ENCODE measurements at places on chromosomes 5 and 9.

DNA sequence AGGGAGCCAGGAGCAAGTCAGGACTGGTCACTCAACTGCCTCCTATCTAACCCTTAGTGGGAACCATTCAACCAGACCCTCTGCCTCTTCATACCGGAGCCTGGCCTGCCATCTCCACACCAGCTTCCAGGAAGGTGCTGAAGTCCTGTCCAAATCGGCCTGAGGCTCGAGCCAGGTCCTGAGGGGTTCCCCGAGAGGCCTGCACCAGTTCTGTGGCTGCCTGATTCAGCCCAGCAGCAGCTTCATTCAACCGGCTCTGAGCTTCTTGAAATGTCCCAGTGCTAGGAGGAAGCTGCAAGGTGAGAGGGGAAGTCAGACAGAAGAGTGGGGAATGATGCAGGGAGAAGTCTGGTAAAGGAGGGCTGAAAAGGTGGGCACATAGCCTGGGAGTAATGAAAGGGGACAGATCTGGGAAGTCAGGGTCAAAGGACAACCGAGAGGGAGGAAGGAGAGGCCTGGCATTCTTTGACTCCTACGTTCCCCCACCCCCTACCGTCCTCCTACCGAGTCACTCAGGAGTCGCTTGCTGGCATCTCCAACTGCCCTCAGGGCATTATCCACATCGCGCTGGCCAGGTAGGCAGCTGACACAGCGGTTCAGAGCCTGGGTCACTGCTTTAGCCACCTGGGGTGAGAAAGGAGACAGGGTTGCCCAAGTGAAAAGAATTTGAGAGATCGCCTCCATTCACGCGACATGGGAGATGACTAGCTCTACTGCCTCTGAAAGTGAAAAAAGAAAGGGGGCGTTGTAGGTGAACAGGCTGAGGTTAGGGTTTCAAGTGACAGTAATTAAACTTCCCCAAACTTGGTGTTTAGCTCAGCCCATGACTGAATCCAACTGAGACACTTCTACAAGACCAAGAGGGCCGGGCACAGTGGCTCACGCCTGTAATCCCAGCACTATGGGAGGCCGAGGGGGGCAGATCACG is 20.2 kb downstream of the TLN1 start:
- no peak for DNase-seq

GRCh38 chr5:125408448-125409233 is 662.2 kb upstream of the ZNF608 start:
- no peak for DNase-seq

- DNase-seq = no peak
These were observed 21.5 kb downstream of the SLC6A7 start for GRCh38 chr5:150211156-150212030.

GRCh38 chr9:99449726-99450125 is 227.6 kb downstream of the SEC61B start:
- DNase-seq = no peak

- no peak for DNase-seq
These were observed 6.2 kb upstream of the F2R start for GRCh38 chr5:76709762-76710161.

DNA sequence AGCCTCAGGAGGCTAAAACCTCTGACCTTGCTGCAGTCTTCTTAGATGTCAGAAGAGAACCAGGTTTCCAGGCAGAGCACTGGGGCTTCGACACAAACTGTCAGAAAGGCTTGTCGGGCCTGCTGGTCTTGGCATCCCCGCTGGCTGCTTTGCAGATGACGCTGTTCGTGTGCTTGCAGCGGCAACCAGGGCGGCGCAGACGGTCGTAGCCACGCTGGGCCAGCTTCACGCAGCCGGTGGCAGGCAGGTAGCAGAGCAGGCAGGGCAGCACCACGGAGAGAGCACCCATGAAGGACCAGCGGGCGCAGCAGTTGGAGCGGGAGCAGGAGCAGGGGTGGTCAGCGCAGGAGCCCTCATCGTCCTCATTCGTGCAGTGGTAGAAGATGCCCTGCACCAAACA is 10.7 kb downstream of the SPRY4 start:
- DNase-seq = no peak

- no peak for DNase-seq
These were observed 33.1 kb downstream of the FABP6 start for GRCh38 chr5:160262151-160263074.

DNA sequence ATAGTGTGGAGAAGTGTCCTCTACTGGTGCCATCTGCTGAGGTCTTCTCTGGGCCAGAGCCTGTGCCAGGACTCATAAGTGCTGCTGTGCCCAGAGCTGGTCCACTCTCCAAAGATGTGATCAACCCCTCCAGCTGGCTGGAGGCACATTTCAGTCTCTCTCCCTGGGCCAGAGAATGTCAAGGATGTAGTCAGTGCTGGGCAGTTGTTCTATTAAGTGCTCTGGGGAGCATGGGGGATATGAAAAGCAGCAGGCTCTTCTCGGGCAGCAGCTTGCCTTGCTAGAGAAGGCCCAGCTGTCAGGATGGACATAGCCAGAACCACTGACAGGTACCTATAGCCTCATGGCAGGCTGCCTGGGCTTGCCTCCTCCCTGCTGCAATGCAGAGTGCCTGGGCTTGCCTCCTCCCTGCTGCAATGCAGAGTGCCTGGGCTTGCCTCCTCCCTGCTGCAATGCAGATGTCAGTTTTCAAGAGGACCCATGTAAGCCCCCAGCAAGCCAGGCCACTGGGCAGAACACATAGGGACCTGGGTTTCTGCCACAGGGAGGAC is 157.2 kb upstream of the PANK3 start:
- DNase-seq = no peak

DNA sequence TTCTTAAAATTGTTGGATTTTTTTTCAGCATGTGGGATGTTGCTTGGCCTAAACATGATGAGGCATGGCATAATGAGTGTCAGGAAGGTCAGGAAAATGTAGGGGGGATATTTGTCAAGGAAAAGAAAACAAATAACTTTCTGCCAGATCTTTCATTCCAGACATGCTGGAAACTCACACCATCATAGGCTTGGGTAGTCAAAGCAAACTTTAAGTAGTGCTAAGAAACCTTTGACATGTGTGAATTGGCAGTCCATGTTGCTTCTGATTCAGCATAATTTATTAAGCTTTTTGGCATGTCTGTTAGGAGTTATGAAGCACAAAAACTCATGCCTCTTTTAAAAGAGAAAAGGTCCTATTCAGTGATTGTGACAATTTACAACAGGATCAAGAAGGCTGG is 61.3 kb upstream of the MTAP start:
- DNase-seq = no peak

DNA sequence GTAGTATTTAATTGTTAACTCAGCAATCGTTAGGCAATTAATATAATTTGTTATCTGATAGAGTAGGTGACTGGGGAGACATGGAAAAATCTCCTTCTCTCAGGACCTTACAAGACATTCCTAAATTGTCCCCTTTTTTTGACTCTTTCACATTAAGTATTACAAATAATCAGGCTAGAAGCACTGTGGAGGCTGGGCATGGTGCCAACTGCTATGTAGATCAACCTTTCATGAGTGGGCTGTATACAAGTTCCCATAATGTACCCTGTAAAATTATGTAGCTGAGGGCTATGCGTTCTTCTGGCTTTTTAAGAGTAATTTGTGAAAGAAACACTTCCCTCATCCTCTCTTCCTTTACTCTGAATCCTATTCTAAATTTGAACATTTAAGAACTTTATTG is 140.2 kb downstream of the NFIB start:
- peak; percentile 86 for DNase-seq

- DNase-seq = no peak
These were observed 13.4 kb downstream of the FLT4 start for GRCh38 chr5:180636016-180636402.

GRCh38 chr5:68181039-68181599 is 34.4 kb upstream of the PIK3R1 start:
- no peak for DNase-seq

- DNase-seq = no peak
These were observed 5.5 kb downstream of the MLLT3 start for GRCh38 chr9:20616808-20617207.

- no peak for DNase-seq
These were observed 103.5 kb upstream of the IQGAP2 start for GRCh38 chr5:76299592-76299991.

- no peak for DNase-seq
These were observed 24.7 kb upstream of the IFNE start for GRCh38 chr9:21506626-21507482.

GRCh38 chr5:74186356-74187315 is 453.9 kb downstream of the ENC1 start:
- no peak for DNase-seq

DNA sequence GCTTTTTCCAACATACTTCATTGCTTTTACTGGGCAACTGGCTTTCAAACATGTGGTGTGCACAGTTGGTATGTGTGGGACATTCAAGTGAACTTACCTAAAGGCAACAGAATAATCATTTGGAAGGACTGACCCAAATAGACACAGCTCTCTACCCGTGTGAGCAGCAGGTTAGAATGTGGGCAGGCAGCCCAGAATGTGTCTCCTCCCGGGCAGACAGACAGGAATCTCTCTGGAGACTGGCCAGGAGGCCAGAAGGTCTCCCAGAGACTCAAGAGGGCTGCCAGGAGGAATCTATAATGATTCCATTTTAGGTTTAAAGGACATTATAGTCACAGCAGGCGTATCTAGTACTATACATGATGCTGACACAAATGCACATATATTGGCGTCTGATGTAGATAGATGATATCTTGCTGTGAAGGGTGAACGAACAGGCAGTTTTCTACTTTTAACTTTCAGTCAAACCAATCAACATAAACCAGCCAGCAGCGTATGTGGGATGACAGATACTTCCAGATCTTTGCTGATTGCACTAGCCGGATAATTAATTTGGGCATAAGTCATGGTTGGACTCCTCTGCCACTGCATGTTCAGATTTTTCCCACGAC is 297.4 kb upstream of the ZNF608 start:
- DNase-seq = peak; percentile 99

DNA sequence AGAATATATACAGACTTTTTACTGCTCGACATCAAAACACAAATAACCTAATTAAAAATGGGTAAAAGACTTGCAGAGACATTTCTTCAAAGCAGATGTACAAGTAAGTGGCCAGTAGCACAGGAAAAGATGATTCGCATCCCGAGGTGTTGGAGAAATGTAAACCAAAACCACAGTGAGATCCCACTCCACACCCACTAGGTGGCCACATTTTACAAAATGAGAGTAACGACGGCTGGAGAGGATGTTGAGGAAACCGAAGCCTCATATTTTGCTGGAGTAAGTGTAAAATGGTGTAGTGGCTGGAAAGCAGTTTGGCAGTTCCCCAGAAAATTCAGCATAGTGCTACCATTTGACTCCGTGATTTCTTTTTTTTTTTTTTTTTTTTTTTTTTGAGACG is 21.3 kb upstream of the GBGT1 start:
- no peak for DNase-seq

GRCh38 chr5:142627383-142628217 is 58.3 kb downstream of the FGF1 start:
- no peak for DNase-seq

GRCh38 chr9:135565636-135566035 is 4.1 kb downstream of the PAEP start:
- no peak for DNase-seq

DNA sequence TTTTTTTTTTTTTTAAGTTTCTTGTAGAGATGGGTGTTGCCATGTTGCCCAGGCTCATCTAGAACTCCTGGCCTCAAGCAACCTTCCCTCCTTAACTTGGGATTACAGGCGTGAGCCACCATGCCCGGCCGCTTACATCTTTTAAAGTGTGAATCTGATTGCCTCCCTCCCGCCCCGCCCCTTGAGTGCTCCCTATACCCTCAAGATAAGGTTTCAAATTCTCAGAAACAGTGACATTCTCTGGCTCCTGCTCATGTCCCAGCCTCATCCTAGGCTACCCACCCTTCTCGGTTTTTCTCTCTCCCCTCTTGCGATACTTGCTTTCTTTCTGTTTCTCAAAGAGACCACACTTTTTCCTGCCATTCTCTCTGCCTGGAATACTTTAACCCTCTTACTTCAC is 12.4 kb downstream of the MORN5 start:
- DNase-seq = no peak

GRCh38 chr9:137764981-137765380 is 112.6 kb upstream of the CACNA1B start:
- DNase-seq = no peak

DNA sequence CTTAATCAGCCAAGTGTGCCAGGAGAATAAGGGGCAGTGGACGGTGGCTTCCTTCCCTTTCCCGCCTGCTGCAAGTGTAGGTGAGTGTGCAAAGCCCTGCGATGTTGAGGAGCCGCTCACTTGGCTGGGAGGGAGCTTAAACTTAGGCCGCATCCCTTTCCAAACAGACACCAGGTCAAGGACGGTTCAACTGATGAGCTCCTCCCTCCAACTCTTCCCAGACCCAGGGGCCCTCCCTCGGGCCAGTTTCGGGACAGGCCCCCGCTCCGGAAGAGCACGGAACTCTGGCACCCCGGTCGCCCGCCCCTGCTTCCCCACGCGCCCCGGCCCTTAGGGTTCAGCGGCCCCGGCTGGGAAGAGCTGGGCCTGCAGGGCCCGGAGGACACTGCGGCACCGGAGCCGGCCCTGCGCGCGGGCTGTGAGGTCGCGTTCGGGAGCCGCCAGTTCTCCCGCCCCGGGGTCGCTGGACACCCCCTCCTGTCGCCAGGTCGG is 481 bp downstream of the MRPL36 start:
- DNase-seq = no peak

GRCh38 chr5:10453545-10453944 is 11.9 kb downstream of the ROPN1L start:
- DNase-seq = no peak

GRCh38 chr5:28737682-28738081 is 1699.3 kb upstream of the CDH9 start:
- no peak for DNase-seq

DNA sequence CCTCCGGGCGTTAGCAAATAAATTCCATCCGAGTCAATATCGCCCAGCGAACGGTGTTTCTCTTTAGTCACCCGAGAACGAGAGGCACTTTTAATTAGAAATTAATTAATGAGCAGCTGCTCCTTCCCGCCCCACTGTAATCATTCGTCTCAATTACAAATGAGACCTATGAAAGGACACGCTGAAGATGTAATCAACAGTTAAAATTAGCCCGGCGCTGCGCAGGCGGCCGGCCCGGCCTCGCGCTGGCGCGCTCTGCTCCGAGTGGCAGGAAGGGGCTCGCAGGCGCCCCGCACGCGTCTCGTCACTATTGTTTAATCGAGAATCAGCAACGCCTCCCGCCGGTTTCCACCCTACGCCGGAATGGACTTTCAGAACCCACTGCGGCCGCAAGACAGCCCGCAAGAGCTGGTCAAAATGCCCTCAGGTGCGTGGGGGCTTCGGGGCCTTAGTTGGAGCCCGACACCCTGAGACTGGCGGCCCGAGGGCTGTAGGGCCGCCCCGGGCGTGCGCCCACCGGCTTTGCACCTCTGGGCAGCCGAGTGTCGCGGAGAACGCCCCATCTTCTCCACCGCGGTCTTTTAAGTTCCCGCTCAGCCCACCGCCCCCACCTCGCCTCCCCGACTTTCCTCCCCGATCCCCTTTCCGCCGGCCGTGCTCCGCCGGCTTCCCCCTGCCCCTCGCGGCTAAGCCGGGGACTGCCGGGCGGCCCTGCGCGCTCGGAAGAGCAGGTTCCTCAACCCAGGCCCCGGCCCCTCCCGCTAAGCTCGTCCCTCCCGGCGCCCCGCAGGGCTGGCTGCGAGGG is 597 bp upstream of the IRX4 start:
- DNase-seq = no peak

- DNase-seq = no peak
These were observed 189.6 kb downstream of the DOCK8 start for GRCh38 chr9:404234-404633.
